ENCODE measurements at places on chromosomes 5 and 9.

DNA sequence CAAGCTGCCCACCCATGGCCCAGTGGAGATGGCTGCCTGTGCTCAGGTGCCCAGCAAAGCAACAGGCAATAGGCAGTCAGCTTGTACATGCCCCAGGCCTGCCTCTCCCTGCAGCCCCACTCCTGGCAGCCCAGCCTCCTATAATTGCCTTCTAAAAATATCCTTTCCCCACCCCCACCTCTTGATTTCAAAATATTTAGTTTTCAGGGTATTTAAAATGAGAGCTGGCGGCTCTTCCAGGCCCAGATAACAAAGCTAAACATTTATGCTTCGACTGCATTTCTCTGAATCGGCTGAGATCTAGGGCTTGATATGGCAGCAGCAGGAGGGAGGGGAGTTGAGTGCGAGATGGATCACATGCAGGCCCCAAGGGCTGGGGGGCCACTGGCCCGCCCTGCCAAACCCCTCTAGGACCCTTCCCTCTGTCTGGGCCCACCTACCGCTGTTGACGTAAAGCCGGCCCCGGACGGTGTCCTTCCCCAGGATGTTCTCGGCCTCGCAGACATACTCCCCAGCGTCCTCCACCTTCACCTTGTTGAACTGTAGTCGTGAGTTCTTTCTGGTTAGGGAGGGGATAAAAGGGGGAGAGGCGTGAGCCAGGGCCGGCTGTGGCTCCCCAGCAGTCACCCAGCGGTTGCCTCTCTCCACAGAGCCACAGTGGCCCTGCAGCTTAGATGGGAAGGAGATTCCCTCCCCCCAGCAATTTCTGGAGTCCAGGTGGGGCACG lies 85.0 kb downstream of the PSD2 start:
- DNase-seq, result no peak

DNA sequence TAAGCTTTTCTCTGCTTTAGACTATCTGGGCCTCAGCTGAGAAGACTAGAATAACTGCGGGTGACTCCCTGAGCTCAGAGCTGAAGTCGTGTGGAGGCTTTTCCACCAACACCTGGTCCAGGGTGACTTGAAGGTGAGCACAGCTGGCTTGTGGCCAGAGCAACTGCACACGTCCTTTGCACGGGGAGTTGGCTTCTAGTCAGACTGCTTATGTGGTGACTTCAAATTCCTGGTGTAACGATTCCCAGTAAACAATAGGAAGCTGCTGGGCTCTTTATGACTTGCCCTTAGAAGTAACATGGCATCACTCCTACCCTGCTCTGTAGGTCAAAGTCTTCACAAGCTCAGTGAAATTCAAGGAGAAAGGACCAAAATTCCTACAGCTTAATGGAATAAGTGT lies 800.6 kb upstream of the CDH6 start:
- DNase-seq, result no peak

GRCh38 chr5:177568326-177568725 lies 14.0 kb upstream of the FAM193B start:
- no peak for DNase-seq

GRCh38 chr5:35443803-35444595 lies 173.7 kb upstream of the SPEF2 start:
- no peak for DNase-seq

DNA sequence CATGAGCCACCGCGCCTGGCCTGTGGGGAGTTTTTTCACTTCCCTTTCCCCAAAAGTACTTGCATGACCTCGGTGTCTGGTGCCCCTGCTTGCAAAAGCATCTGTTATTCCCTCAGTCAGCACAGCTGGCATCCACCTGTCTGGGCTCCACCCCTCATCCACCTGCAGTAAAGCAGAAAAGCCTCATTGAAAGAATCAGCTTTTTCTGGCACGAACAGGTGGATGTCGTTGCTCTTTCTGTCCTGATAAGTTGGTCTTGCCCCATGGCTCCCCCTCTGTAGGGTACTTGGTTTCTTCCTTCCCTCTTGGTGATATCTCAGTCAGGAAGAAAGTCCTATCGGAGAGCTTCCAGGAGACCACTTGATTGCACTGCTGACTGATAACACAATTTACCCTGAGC lies 37.4 kb downstream of the WWC1 start:
- no peak for DNase-seq

- no peak for DNase-seq
These were observed 59.5 kb upstream of the GNE start for GRCh38 chr9:36317766-36318165.
